Hindlimb muscle (tissue), 1 donor: ENCODE measurements at places on chromosomes 6 and 20. TPM values are rescaled to one million over a fixed set of nuclear protein-coding genes. Genes with fewer than 3 reads are reported as not detected.

VNN1 gene
- polyA plus RNA-seq: 0.14 TPM

DNA sequence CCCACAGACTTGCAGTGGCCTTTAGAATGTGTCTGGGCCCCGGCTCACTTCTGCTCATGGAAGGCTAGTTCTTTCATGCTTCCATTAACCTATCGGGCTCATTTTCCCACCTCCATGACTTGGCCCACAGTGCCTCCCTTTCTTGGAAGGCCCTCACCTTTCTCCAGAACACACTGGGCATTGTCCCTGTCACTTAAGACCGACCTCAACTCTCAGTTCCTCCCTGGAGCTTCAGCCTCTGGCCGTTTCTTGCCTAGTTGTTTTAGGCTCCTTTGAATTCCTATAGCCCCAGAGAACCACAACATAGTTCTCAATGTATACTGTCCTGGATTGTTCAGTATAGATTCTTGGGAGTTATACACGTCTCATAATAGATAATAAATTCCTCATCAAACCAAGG, 19.3 kb upstream of the TNFAIP3 start:
- no peak for DNase-seq

DNA sequence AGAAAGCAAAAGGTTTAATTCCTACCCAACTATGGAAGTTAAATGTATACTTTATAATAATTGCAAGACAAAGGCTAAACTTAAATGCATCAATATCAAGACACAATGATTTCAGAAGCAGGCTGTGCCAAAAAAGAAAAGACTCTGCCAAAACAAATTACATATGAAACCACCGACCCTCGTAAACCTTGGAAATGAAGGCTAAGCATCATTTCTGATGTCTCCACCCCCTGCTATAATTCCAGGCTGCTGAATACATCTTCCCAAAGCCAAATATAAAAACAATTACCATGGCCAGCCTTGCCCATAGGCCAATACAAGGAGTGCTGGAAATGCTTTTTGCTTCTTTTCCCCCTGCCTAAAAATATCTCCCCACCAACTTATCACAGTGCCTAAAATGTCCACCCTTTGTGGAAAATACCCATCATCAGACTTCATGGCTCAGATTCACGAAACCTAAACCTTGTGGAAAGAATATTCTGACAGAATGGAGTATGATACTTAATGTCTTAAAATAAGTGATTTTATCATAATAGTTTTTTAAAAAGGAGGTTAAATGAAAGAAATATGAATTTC, 37.4 kb downstream of the RCAN2 start:
- DNase-seq: no peak

DNA sequence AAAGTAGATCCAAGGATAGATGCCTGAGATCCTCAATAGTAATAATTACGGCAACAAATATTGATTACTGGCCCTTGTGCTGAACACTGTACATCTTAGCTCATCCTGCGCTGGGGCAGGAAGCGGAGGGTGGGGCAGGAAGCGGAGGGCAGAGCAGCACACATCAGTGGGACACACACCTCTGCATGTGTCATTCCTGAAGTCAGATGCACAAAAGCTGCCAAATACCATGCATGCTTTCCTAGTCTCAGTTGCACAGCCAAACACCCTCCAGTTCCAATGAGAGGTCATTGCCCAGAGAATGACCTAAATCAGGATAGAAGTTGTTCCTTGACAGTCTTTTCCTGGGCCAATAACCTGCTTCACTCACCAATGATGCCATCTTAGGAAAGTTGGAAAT, 74.4 kb upstream of the FOXC1 start:
- DNase-seq: no peak

GRCh38 chr6:21295506-21296240, 297.9 kb upstream of the SOX4 start:
- peak; percentile 53 for DNase-seq
